Activated T-helper 2 cell treated with anti-CD3 and anti-CD28 coated beads, Interferon-gamma antibody, Interleukin-2, Interleukin-4, amounts not matched to agents 10 μg/mL and 5 μg/mL and 100 μg/mL, durations not matched to agents 14 hours and 24 hours and 36 hours (primary cell): ENCODE measurements at places on chromosomes 5 and 9.
A peak's percentile ranks its signal among the peaks of the same experiment; 100 is the strongest.

GRCh38 chr5:169746147-169746694, 109.1 kb downstream of the DOCK2 start:
- peaks cover 16% of the 10 kb centered on the region for H3K4me1 ChIP-seq
- peak overlapping the region; percentile 44 for H3K27ac ChIP-seq

DNA sequence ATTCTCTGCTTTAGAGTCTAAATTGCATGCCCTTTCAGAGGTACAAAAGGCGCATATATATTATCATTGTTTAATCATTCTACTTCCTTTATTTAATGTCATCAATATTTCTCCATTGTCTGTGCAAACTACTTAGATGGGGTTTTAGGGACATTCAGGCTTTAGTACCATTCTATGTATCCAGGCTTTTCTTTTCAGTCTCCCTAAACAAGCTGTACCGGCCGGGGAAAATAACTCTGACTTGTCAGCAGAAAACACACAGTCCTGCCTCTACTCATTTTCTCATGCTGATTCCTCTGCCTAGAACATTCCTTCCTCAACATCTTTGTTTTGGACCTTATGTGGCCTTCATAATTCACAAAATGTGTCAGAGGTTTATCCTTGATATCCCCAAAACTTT, 392.1 kb upstream of the DAB2 start:
- no peaks in the 10 kb centered on the region for H3K36me3 ChIP-seq
- H3K27ac ChIP-seq, result no peak overlapping the region
- peaks cover 4% of the 10 kb centered on the region for H3K27me3 ChIP-seq

DNA sequence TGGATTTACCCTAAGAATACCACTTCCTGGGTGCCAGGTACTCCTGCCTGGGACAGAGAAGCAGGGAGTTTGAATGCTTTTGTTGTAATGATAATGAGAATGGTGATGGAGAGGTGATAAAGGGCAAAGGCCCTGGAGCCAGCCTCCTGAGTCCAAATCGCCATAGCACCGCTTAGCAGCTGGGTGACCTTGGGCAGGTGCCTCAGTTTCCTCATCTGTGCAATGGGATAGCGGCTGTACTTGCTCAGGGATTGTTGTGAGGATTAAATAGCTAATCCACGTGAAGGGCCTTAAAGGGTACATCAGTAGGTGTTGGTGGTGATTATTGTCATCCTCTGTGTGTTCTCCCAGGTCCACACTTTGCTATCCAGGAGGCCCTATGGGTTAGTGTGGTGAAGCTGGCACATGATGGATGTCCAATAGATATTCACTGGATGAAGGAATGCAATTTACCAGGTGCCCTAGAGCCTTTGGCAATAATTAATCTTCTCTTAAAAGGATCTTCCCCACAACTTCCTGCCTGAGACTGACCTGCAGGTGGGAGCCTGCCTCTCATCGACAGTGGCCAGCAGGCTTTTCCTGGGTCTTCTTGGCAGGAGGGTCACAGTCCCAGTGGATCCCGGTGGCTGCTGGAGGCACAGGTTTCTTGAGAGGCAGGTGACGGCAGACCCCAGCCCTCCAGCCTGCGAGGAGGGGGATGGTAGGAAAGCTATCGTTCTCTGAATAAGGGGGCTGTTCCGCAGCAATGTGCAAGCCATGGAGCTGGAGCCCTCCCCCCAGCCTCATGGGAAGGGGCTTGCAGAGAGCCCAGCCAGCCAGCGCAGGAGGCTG, 160.2 kb downstream of the MACROH2A1 start:
- H3K27ac ChIP-seq, result no peak overlapping the region
- no peak for DNase-seq
- H3K4me3 ChIP-seq, result no peak overlapping the region
- H3K27me3 ChIP-seq, result no peaks in the 10 kb centered on the region
- H3K36me3 ChIP-seq, result no peaks in the 10 kb centered on the region

- H3K36me3 ChIP-seq, result peaks cover 64% of the 10 kb centered on the region
- DNase-seq, result peak; percentile 9
- H3K27ac ChIP-seq, result peak overlapping the region; percentile 98
- H3K4me1 ChIP-seq, result peaks cover 53% of the 10 kb centered on the region
- peak overlapping the region; percentile 93 for H3K4me3 ChIP-seq
- no peaks in the 10 kb centered on the region for H3K27me3 ChIP-seq
Observed at GRCh38 chr9:91420501-91421127, 3.0 kb downstream of the NFIL3 start.

- H3K27ac ChIP-seq, result peak within 1 kb of the TSS; percentile 90
- peaks cover 31% of the 10 kb centered on the region for H3K36me3 ChIP-seq
- H3K27me3 ChIP-seq, result peaks cover 17% of the 10 kb centered on the region
- peaks cover 37% of the 10 kb centered on the region for H3K4me1 ChIP-seq
Observed at GRCh38 chr5:154190595-154191304, at the start of gene GALNT10. Gene GALNT10, plus strand, starts transcription at chr5:154190733. Its CDS starts 134 bp downstream, at chr5:154190867.

DNA sequence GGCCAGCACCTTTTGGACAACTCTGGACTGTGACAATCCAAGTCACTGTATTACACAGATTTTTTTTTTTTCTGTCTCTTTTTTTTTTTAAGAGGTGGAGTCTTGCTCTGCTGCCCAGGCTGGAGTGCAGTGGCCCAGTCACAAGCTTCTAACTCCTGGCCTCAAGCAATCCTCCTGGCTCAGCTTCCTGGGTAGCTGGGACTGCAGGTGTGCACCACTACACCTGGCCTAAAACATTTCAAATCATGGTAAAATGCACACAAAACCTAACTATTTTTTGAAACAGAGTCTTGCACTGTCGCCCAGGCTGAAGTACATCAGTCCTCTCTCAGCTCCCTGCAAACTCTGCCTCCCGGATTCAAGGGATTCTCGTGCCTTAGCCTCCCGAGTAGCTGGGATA, 7.2 kb upstream of the N4BP3 start:
- DNase-seq, result no peak
- H3K36me3 ChIP-seq, result no peaks in the 10 kb centered on the region
- peaks cover 2% of the 10 kb centered on the region for H3K4me1 ChIP-seq
- H3K27me3 ChIP-seq, result no peaks in the 10 kb centered on the region
- no peak overlapping the region for H3K4me3 ChIP-seq

- H3K4me1 ChIP-seq, result peaks cover 22% of the 10 kb centered on the region
- H3K27ac ChIP-seq, result no peak overlapping the region
- H3K36me3 ChIP-seq, result no peaks in the 10 kb centered on the region
- peaks cover 2% of the 10 kb centered on the region for H3K27me3 ChIP-seq
Observed at GRCh38 chr9:121885345-121885901, 207.7 kb downstream of the TTLL11 start.

GRCh38 chr5:137415231-137415681, 83.9 kb downstream of the SPOCK1 start:
- H3K27me3 ChIP-seq, result no peaks in the 10 kb centered on the region
- no peaks in the 10 kb centered on the region for H3K36me3 ChIP-seq
- no peak for DNase-seq
- H3K4me3 ChIP-seq, result no peak overlapping the region
- H3K27ac ChIP-seq, result no peak overlapping the region

- no peaks in the 10 kb centered on the region for H3K27me3 ChIP-seq
- no peak overlapping the region for H3K27ac ChIP-seq
- no peak for DNase-seq
- no peak overlapping the region for H3K4me3 ChIP-seq
Observed at GRCh38 chr9:70747261-70747718, 332.8 kb upstream of the KLF9 start.

GRCh38 chr5:127216898-127217675, 73.5 kb upstream of the MEGF10 start:
- H3K27me3 ChIP-seq, result peaks cover 7% of the 10 kb centered on the region
- H3K27ac ChIP-seq, result no peak overlapping the region
- no peak overlapping the region for H3K4me3 ChIP-seq
- H3K4me1 ChIP-seq, result no peaks in the 10 kb centered on the region
- no peak for DNase-seq

DNA sequence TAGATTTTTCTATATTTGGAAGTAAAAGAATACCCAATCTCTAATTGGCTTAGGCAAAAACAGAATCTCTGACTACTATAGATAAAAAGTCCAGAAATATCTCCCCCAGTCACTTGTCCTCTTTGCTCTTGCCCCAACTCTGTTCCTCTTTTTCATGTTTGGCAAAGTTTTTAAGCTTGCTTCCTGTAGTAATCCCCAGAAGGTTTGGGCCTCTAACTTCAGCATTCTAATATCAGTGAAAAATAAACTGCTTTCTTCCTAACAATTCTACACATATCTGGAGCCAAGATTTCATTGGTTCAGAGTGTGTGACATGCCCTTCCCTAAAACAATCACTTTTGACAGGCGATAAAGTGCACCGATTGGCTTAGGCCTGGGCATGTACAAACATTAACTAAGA, 1680.3 kb downstream of the MAT2B start:
- H3K4me1 ChIP-seq, result no peaks in the 10 kb centered on the region
- H3K4me3 ChIP-seq, result no peak overlapping the region
- H3K36me3 ChIP-seq, result no peaks in the 10 kb centered on the region

GRCh38 chr9:137326445-137327065, 24.5 kb upstream of the NRARP start:
- H3K4me1 ChIP-seq, result peaks cover 10% of the 10 kb centered on the region
- DNase-seq, result no peak
- peaks cover 2% of the 10 kb centered on the region for H3K27me3 ChIP-seq
- H3K36me3 ChIP-seq, result peaks cover 6% of the 10 kb centered on the region
- H3K4me3 ChIP-seq, result peak overlapping the region; percentile 2

DNA sequence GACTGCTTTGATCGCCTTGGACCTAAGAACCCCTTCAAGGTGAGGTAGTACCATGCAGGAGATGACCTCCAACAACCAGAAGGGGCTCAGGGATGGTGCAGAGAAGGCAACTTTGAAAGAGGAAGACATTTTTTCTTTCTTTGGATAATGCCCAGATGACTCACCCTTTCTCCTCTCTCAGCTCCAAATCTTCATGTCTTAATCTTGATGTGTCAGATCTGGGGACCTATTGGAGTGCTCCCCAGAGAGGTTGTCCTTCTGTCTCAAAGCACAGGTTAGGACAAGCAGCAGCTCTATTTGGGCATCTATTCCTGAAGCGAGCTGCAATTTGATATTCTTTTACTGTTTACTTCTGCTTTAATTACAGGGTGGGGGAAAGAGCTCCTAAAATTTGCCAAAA, 229.9 kb upstream of the MAP3K1 start:
- no peak overlapping the region for H3K27ac ChIP-seq
- DNase-seq, result no peak
- H3K36me3 ChIP-seq, result peaks cover 4% of the 10 kb centered on the region

DNA sequence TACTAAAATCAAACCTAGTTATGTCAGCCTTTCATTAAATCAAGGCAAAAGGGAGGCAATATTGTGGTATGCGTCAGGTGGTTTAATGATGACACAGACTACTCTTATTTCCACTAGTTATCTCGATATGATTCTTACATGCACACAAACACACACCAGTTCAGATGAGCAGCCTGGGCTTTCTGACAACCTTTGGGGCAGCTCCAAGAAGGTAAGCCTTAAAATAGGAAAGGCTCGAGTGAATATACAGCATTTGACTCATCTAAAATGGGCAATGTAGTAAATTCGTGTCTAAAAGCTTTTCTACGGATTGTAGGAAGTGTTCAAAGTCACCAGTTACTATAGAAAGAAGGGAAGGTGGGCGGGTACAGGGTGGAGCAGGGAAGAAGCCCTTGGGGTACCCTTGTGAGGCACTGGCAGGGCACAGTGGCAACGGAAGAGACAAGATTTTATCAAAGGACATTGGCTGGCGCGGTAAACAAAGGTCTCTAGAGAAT, 1.9 kb downstream of the ANKH start:
- peak overlapping the region; percentile 87 for H3K27ac ChIP-seq
- peak overlapping the region; percentile 98 for H3K4me3 ChIP-seq
- H3K4me1 ChIP-seq, result peaks cover 29% of the 10 kb centered on the region
- no peak for DNase-seq
- H3K36me3 ChIP-seq, result peaks cover 6% of the 10 kb centered on the region
